ENCODE measurements at places on chromosomes 6 and 20. TPM values are rescaled to one million over a fixed set of nuclear protein-coding genes. Genes with fewer than 3 reads are reported as not detected.

The PEX6 gene
- 21.8 TPM for total RNA-seq

The SIRPB2 gene
- not detected for total RNA-seq

The C6orf163 gene
- 0.44 TPM for total RNA-seq

The UNC5CL gene
- not detected for total RNA-seq

The C4A gene
- total RNA-seq = 65.0 TPM

The CD109 gene
- 22.8 TPM for total RNA-seq

The GNAS-AS1 gene
- total RNA-seq = 0.49 TPM

The CD40 gene
- total RNA-seq = 13.5 TPM

The SCGN gene
- total RNA-seq = 1.1 TPM

The CPNE5 gene
- total RNA-seq = 0.06 TPM

The CNR1 gene
- total RNA-seq = 16.8 TPM

The TAGAP gene
- total RNA-seq = not detected

The TMEM170B gene
- 0.98 TPM for total RNA-seq

The OSTM1 gene
- 32.1 TPM for total RNA-seq
